ENCODE measurements at places on chromosomes 5 and 9.

DNA sequence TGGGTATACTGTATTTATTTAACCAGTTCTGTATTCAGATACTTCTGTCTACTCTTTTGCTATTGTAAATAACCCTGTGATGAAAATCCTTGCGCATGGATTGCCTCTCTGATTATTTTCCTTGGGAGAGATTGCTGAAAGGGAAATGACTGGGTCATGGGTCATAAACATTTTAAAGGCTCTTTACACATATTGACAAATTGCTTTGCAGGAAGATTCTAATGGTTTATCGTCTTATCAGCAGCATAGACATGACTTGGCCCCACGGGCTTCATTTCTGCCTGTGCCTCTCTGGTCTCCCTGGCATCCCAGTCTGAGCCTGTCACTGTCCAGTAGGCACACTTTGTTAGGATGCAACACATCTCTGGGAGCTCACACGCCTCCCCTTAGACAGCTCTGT, 52.3 kb downstream of the RGS3 start:
- DNase-seq: no peak

- DNase-seq: no peak
Observed at GRCh38 chr5:132076202-132076830, 2.7 kb downstream of the CSF2 start.

DNA sequence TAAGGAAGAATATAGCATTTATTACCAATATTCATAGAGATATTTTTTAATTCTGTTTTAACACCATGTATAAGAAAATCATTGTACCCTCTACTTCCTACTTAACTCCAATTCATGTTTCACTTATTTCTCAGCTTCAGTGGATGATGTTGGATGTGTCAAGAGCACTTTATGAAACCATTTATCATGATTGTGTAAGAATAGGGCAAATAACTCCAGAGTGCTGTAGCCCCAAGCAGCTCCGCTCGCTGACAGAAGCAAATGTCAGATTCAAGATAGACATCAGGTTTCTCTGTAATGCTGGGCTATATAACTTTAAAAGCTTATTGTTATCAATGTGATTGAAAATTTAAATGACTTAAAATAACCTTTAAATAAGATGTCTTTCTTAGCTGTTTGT, 50.4 kb downstream of the MAST4 start:
- DNase-seq: no peak

- no peak for DNase-seq
Observed at GRCh38 chr5:175627005-175627404, 30.9 kb upstream of the HRH2 start.

GRCh38 chr9:131578021-131578420, 32.7 kb downstream of the PRRT1B start:
- DNase-seq: no peak

DNA sequence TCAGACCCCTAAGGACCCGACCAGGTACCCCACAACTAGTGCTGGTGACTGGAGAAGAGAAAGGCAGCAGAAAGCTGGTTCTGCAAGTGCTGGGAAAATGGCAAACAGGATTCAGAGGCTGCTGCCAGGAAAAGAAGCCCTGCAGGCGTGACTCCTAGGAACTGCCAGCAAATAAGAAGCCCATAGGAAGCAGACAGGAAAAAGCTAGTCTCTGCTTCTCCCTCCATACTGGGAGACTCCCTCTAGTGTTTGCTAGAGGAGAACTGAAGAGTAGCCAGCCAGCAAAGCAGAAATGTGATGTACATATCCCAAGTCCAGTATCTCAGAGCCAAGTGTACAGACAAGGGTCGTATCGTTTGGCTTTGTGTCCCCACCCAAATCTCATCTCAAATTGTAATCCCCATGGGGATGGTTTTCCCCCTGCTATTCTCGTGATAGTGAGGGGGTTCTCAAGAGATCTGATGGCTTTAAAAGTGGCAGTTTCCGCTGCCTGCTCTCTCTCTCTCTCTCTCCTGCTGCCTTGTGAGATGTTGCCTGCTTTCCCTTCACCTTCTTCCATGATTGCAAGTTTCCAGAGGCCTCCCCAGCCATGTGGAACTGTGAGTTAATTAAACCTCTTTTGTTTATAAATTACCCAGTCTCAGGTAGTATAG, 38.1 kb upstream of the TUSC1 start:
- DNase-seq: no peak

- no peak for DNase-seq
Observed at GRCh38 chr5:118789366-118789765, 199.0 kb downstream of the DTWD2 start.

- no peak for DNase-seq
Observed at GRCh38 chr5:116970318-116970717, 395.7 kb upstream of the SEMA6A start.

GRCh38 chr9:93456504-93456903, 3.1 kb upstream of the FAM120AOS start:
- no peak for DNase-seq

GRCh38 chr9:133622555-133622954, 13.4 kb upstream of the FAM163B start:
- no peak for DNase-seq

DNA sequence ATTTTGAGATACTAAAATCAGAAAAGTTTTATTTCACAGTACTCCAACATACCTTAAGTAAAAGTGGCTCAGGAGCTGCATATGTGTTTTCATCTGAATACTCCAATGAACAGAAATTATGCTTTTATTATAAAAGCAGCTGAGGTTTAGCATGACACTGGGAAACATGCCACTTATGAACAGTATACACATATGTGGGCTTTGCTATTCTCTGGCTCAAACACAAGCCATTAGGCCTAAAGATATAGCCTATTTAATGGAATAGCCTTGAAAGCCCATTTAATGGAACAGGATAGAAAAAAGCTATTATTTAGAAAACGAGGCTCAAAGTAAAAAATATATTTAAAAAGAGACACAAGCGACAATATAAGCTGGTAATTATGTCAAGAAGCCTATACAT, 74.1 kb downstream of the SLC38A9 start:
- DNase-seq: no peak

DNA sequence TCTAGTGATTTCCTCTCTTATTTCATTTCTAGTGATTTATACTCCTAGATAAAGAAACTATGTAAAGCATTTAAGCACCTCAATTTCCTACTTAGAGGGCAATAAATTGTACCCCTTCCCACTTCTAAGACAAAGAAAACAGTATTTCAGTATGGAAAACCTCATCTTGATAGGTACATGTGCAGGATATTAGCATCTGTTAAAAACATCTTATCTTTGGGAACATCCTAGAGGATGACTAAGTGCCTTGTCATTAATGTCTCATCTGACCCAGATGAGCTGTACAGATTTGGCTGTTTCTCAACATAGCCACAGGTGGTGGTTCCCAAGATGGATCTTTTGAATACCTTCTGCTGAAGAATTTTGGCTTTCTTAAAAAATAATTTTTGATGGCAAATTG, 5.7 kb downstream of the MEGF10 start:
- no peak for DNase-seq

GRCh38 chr5:93886917-93887361, 145.5 kb upstream of the POU5F2 start:
- DNase-seq: no peak

GRCh38 chr5:175595905-175596304, 62.0 kb upstream of the HRH2 start:
- DNase-seq: no peak

GRCh38 chr5:43663916-43664315, 60.9 kb downstream of the NNT start:
- no peak for DNase-seq

- DNase-seq: no peak
Observed at GRCh38 chr5:148620696-148621095, 33.6 kb downstream of the HTR4 start.

GRCh38 chr5:170408226-170408625, 19.1 kb upstream of the KCNMB1 start:
- no peak for DNase-seq

GRCh38 chr9:103991001-103991400, 103.1 kb upstream of the SMC2 start:
- no peak for DNase-seq

DNA sequence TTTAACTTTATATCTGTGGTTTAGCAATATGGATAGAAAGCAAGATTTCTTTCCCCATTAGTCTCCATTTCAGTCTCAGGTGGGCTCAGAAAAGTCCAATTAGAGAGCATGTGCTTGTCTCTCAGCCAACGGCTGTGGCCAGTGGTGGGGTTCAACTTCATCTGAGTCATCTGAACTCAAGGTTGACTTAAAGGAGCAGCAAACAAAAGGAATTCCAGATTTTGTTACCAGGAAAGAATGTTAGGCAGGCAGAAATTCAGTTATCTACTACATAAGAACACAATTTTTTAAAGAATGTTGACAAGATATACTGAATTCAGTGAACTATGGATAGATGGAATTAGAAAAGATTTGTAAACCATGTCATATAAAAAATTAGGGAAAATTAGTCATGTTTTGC, 784.1 kb downstream of the MAT2B start:
- DNase-seq: no peak

- no peak for DNase-seq
Observed at GRCh38 chr5:126464959-126465358, 41.8 kb downstream of the GRAMD2B start.

DNA sequence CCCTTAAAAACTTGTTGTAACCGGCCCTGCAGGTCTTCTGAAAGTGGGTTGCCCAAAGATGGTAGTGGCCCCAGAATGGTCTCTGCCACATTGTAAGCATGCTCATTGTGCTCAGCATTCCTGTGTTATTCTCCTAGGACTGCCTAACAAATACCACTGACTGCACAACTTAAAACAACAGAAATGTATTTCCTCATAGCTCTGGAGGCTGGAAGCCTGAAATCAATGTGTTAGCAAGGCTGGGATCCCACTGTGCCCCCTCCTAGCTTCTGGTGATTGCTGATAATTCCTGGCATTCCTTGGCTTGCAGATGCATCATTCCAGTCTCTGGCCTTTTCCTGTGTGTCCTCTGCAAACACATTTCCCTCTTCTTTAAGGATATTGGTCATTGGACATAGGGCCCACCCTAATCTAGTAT, 3.4 kb upstream of the GCNT4 start:
- no peak for DNase-seq

DNA sequence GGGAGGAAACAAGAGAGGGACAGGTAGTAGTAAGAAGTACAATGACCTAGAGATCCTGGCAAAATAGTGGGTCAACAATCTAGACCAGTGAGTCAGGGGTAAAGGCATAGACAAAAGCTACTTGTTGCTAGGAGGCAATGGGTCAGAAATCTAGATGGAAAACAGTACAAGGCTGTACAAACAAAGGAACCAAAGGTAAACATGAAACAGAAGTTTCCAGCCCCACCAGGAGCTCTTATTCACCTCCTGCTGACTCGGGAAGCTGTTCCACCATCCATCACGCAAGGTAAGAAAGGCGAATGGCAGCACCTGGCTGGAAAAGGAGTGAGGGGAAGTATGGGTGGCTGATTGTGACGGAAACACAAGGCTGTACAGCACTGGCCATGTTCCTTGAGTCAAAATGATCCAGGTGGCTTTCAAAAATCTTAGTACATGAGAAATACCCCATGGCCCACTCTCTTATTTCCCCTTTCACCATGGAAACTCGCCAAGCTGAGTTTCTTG, 70.5 kb upstream of the RAI14 start:
- no peak for DNase-seq

DNA sequence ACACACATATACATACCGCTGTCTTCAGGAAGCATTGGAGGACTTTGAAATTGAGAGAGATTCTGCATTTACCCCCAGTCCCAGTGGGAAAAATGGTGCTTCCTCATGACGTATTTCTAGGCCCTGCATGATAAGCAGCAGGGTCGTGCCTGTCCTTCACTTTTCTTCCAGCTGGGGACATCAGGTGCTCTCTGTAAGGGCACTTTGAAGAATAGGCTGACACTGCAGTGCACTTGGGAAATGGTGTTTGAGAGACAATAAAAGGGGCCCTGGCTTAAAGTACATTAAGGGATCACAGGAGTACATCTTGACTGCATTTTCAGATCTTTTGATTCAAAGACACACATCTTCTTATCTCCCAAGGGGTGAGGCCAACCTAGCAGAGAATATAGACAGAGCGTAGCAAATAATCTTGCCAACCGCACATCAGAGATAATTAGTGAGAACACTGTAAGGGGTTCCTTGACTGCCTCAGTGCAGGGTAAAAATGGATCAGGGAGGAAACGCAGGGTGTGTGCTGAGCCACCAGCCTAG, 437.9 kb downstream of the CSNK1G3 start:
- DNase-seq: no peak
